ENCODE measurements at places on chromosomes 6 and 20. TPM values are rescaled to one million over a fixed set of nuclear protein-coding genes. Genes with fewer than 3 reads are reported as not detected.

Gene MTO1
- polyA plus RNA-seq = 48.3 TPM

Gene TSHZ2
- not detected for polyA plus RNA-seq

DNA sequence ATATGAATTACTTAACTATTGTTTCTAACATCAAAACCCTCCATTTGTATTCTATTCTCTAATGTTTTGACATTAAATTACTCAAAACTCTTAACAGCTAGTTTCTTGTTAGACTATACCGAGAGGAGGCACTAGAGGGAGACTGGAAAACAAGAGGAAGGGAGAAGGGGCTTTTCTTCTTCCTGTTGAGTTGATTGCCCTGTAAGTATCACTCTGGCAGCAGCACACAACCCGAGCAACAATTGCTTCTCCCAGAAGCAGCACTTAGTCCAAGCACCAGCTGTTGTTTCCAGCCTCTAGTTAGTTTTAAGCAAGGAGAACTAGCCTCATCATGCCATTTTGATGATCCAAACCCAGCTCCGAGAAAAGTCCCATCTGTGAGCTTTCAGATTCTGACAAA, 603.8 kb downstream of the PRKN start:
- H3K27me3 ChIP-seq = no peaks in the 10 kb centered on the region
- H3K27ac ChIP-seq = no peak overlapping the region
- DNase-seq = no peak
- no peaks in the 10 kb centered on the region for H3K36me3 ChIP-seq
- H3K4me1 ChIP-seq = no peaks in the 10 kb centered on the region

Gene TFAP2A
- polyA plus RNA-seq = 0.15 TPM

Gene MOCS1
- 8.7 TPM for polyA plus RNA-seq

Gene MDFI
- not detected for polyA plus RNA-seq

Gene CD109
- polyA plus RNA-seq = 0.11 TPM

GRCh38 chr6:4687989-4688947, 87.9 kb upstream of the CDYL start:
- H3K4me3 ChIP-seq = peak overlapping the region; percentile 14
- no peaks in the 10 kb centered on the region for H3K4me1 ChIP-seq
- peak; percentile 82 for DNase-seq
- no peaks in the 10 kb centered on the region for H3K27me3 ChIP-seq
- no peaks in the 10 kb centered on the region for H3K36me3 ChIP-seq

DNA sequence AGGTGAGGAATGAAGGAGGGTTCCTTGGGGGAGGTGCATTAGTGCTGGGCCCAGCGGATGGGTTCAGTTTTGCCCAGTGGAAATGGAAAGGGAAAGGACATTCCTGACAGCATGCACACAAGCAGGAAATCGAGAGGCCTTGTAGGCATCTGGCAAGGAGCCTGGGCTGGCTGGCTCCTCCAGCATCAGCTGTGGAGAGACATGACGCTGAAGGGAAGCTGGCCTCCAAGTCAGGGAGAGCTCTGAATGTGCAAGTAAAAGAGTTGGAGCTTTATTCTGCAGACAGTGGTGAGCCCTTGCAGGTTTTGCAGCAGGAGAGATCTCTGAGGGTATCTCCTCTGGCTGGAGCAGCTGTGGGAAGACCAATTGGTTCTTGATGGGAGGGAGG, 154.3 kb downstream of the MRPL14 start:
- peak overlapping the region; percentile 17 for H3K4me3 ChIP-seq
- no peak for DNase-seq
- no peaks in the 10 kb centered on the region for H3K36me3 ChIP-seq
- H3K4me1 ChIP-seq = peaks cover 69% of the 10 kb centered on the region
- H3K27ac ChIP-seq = no peak overlapping the region
- no peaks in the 10 kb centered on the region for H3K27me3 ChIP-seq

Gene GATA5
- polyA plus RNA-seq = 0.34 TPM

DNA sequence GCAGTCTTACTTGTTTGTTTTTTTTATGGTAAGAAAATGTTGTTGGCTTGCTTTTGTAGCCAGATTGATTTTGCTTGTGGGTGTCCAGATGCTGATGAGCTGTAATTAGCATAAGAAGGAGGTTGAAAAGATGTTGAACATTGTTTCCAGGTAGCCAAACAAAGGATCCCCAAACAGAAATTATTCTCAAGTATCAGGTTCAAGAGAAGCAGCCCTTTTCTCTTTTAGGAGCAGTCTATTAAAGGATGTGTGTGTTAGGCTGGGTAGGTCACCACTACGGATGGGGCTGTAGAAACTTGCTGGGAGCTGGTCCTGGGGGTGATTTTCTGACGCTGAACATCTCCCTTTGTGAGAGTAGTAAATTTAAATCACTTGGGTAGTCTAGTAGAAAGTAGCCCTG, 86.9 kb upstream of the VSTM2L start:
- no peaks in the 10 kb centered on the region for H3K36me3 ChIP-seq
- DNase-seq = no peak
- H3K27me3 ChIP-seq = no peaks in the 10 kb centered on the region
- no peak overlapping the region for H3K27ac ChIP-seq
- H3K4me3 ChIP-seq = no peak overlapping the region
- H3K4me1 ChIP-seq = no peaks in the 10 kb centered on the region

- H3K4me1 ChIP-seq = no peaks in the 10 kb centered on the region
- H3K27ac ChIP-seq = no peak overlapping the region
- no peaks in the 10 kb centered on the region for H3K27me3 ChIP-seq
- DNase-seq = no peak
- no peaks in the 10 kb centered on the region for H3K36me3 ChIP-seq
These were observed 165.8 kb downstream of the ZFAND3 start for GRCh38 chr6:37985355-37985754.

GRCh38 chr6:34527751-34528670, 28.1 kb downstream of the SPDEF start:
- H3K27me3 ChIP-seq = no peaks in the 10 kb centered on the region
- H3K36me3 ChIP-seq = no peaks in the 10 kb centered on the region
- DNase-seq = no peak
- H3K27ac ChIP-seq = no peak overlapping the region
- peaks cover 24% of the 10 kb centered on the region for H3K4me1 ChIP-seq
- H3K4me3 ChIP-seq = no peak overlapping the region

DNA sequence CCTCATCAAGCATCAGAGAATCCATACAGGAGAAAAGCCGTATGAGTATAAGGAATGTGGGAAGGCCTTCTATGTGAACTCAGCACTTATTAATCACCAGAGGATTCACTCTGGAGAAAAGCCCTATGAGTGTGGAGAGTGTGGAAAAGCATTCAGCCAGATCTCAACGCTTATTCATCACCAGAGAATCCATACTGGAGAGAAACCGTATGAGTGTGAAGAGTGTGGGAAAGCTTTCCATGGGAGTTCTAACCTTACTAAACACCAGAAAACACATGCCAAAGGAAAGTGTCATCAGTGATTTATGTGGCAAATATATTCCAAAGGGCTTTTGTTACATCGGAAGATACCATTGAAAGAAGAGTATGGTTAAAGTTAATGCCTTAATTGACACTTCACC, 25.4 kb downstream of the ZKSCAN8 start:
- no peak for DNase-seq
- H3K27me3 ChIP-seq = no peaks in the 10 kb centered on the region
- peaks cover 6% of the 10 kb centered on the region for H3K36me3 ChIP-seq

GRCh38 chr6:101883505-101883904, 490.0 kb downstream of the GRIK2 start:
- no peaks in the 10 kb centered on the region for H3K4me1 ChIP-seq
- no peak overlapping the region for H3K27ac ChIP-seq
- no peak for DNase-seq

Gene BCAS1
- polyA plus RNA-seq = 1.1 TPM

GRCh38 chr6:111888928-111889695, 15.9 kb upstream of the FYN start:
- no peak for DNase-seq
- H3K27me3 ChIP-seq = no peaks in the 10 kb centered on the region
- no peaks in the 10 kb centered on the region for H3K4me1 ChIP-seq
- no peak overlapping the region for H3K27ac ChIP-seq
- no peaks in the 10 kb centered on the region for H3K36me3 ChIP-seq

- H3K27me3 ChIP-seq = peaks cover 12% of the 10 kb centered on the region
- H3K4me1 ChIP-seq = no peaks in the 10 kb centered on the region
- DNase-seq = no peak
These were observed 164.6 kb downstream of the MTFR2 start for GRCh38 chr6:136085370-136086115.

DNA sequence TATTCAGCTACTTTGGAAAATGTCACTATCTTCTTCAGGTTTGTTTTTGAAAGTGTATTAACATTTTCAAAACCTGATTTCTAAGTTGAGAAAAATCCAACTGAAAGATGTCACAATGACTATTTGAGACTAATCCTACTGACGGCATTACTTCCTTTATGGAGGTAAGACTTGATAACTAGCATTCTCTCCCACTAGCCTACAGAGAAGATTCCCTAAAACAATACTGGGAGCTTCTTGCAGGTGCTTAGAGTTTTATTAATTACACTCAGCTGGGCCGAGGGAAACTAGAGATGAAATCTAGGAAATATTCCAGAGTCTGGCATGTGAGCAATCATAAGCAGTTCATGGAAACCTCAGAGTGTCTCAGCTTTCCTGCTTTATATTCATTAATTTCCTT, 114.0 kb downstream of the LCA5 start:
- H3K4me1 ChIP-seq = no peaks in the 10 kb centered on the region
- H3K4me3 ChIP-seq = no peak overlapping the region
- no peaks in the 10 kb centered on the region for H3K36me3 ChIP-seq
- H3K27me3 ChIP-seq = 0 out of 3 replicates have a peak, but pooled peaks cover 2% of the 10 kb centered on the region
- H3K27ac ChIP-seq = no peak overlapping the region

Gene PTPRK
- polyA plus RNA-seq = not detected

DNA sequence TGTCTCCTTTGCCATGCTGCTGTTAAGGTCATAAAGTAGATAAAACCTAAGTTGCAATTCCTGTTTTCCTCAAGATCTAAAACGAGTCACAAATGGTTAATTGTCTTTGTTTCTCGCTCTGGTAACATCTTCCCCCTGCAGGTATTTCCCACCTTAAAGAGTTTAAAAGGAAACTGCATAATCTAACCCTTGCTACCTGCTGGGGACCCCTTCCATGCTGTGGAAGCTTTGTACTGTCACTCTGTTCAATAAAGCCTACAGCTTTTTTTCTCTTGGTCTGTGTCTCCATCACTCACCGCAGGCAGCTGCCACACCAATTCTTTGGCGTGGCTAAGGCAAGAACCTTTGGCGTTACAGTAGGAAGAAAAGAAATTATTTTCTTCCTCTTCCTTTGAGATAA, 117.7 kb upstream of the GJE1 start:
- H3K4me3 ChIP-seq = no peak overlapping the region
- H3K36me3 ChIP-seq = 0 out of 3 replicates have a peak, but pooled peaks cover 3% of the 10 kb centered on the region
- peaks cover 5% of the 10 kb centered on the region for H3K4me1 ChIP-seq

GRCh38 chr6:129617986-129618385, 92.0 kb downstream of the ARHGAP18 start:
- H3K27ac ChIP-seq = no peak overlapping the region
- no peak overlapping the region for H3K4me3 ChIP-seq
- no peak for DNase-seq
- no peaks in the 10 kb centered on the region for H3K27me3 ChIP-seq
- H3K36me3 ChIP-seq = peaks cover 12% of the 10 kb centered on the region

DNA sequence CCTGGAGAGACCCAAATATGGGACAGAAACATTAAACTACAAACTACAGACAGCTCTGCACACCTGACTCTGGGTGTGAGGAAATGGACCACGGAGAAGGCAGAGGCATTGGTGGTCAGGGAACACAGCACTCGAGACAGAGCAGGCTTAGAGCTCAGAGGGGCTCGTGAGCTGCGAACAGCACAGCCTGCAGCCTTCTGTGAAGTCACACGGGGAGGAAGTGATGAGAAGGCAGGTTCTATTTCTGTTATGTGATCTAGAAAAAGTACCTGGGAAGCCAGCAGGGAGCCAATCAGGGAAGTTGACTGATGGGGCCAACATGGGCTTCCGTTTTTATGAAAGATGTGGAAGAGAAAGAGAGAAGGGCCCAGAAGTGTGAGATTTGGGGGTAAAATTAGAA, 88.9 kb upstream of the SNAP25 start:
- no peak overlapping the region for H3K27ac ChIP-seq
- H3K36me3 ChIP-seq = no peaks in the 10 kb centered on the region
- no peaks in the 10 kb centered on the region for H3K4me1 ChIP-seq
- H3K27me3 ChIP-seq = no peaks in the 10 kb centered on the region
- no peak for DNase-seq

Gene GLP1R
- not detected for polyA plus RNA-seq

Gene HLA-DOA
- polyA plus RNA-seq = not detected

DNA sequence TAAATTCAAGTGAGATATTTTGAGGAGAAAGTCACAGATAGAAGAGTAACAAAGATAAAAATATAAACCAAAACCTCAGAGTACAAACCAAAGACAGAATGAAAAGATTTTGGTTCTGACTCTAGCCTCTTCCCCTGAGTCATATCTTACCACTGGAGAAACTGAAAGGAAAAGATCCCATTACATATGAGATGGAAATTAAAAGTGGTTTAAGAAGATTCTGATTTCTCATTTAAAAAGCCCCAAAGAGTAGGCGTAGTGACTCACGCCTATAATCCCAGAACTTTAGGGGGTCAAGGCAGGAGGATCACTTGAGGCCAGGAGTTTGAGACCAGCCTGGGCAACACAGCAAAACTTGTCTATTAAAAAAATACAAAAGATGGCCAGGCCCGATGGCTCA, 30.6 kb downstream of the SPINT4 start:
- H3K27ac ChIP-seq = no peak overlapping the region
- DNase-seq = no peak
- peaks cover 3% of the 10 kb centered on the region for H3K27me3 ChIP-seq
- no peak overlapping the region for H3K4me3 ChIP-seq
- no peaks in the 10 kb centered on the region for H3K4me1 ChIP-seq

Gene EPB41L2
- 22.7 TPM for polyA plus RNA-seq

Gene GSTA3
- polyA plus RNA-seq = not detected

- peaks cover 13% of the 10 kb centered on the region for H3K27me3 ChIP-seq
- H3K4me3 ChIP-seq = no peak overlapping the region
- no peak overlapping the region for H3K27ac ChIP-seq
- no peak for DNase-seq
- no peaks in the 10 kb centered on the region for H3K36me3 ChIP-seq
- H3K4me1 ChIP-seq = no peaks in the 10 kb centered on the region
These were observed 23.2 kb downstream of the RRAGD start for GRCh38 chr6:89388846-89389245.

- no peak overlapping the region for H3K4me3 ChIP-seq
- H3K4me1 ChIP-seq = no peaks in the 10 kb centered on the region
- no peak overlapping the region for H3K27ac ChIP-seq
- no peaks in the 10 kb centered on the region for H3K27me3 ChIP-seq
- H3K36me3 ChIP-seq = no peaks in the 10 kb centered on the region
- no peak for DNase-seq
These were observed 116.5 kb upstream of the LAMP5 start for GRCh38 chr20:9397928-9398327.

DNA sequence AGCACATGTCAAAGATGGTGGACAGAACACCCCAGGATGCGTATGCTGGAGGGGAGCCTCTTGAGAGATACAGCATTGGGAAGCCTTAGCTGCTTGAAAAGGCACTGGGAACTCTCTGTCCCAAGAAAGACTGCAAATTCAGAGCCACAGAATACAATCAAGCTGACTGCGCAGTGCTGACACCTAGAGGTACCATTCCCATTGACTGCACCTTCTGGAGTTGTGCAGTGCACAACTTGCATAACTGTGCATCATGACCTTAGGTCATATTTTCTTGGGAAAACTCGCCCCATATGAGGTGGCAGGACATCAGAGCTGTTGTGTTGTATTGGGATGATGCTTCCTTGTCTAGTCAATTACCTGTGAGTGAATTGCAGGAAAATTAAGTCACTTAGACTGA, 646.5 kb upstream of the NOX3 start:
- no peaks in the 10 kb centered on the region for H3K36me3 ChIP-seq
- H3K4me1 ChIP-seq = no peaks in the 10 kb centered on the region
- DNase-seq = peak; percentile 2
- no peak overlapping the region for H3K27ac ChIP-seq
- H3K27me3 ChIP-seq = no peaks in the 10 kb centered on the region

Measured in K562 (cell line).